ENCODE measurements at places on chromosomes 11 and 22. TPM values are rescaled to one million over a fixed set of nuclear protein-coding genes. Genes with fewer than 3 reads are reported as not detected.

DNA sequence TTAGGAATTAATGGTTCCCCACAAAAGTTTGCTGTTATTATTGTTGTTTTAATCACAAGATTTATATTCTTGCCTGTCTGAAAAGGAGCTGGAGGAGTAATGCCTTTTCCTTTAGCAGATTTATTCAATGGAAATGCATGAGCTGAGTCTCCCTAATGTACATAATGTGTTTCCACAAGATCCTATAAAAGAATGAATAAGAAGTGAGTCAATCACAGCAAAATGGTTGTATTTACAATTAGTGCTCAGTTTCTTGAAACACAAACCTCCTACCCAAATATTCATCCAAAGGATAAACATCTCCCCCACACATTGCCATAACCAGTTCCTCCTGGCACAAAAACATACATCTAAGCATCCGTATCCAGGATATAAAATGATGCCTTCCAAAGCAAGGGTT is 33.3 kb downstream of the ME3 start:
- no peaks in the 10 kb centered on the region for H3K27me3 ChIP-seq
- no peak overlapping the region for H3K27ac ChIP-seq
- no peak for DNase-seq
- peaks cover 11% of the 10 kb centered on the region for H3K4me1 ChIP-seq
- no peak overlapping the region for H3K4me3 ChIP-seq
- H3K36me3 ChIP-seq: no peaks in the 10 kb centered on the region

DNA sequence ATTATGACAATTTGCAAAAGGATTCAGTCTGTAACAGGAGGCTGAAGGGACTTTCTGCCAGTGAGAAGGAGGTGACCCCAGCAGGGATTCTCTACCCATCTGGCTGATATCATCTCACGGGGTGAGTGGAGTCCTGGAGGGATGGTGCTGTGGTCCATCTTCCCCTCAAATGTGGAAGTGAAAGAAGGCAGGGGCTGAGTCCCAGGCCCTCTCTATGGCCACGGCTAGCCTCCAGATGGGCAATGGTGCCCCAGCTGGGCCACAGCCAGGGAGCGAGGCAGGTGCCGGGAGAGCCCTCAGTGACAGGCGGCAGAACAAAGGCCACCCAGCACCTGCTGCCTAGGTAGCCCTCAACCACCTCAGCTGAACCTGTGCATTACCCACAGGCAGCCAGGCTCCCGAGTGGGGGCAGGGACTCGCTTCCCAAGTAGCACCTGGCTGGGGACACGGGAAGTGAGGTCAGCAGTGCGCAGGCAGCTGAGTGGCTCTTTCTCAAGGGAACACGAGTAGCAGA is 6.7 kb downstream of the NECTIN1 start:
- no peak overlapping the region for H3K27ac ChIP-seq
- peaks cover 9% of the 10 kb centered on the region for H3K4me1 ChIP-seq
- no peak for DNase-seq

- H3K27ac ChIP-seq: no peak overlapping the region
- H3K4me1 ChIP-seq: no peaks in the 10 kb centered on the region
- H3K27me3 ChIP-seq: no peaks in the 10 kb centered on the region
- no peak for DNase-seq
These were observed 98.0 kb upstream of the TBCEL start for GRCh38 chr11:120925944-120926343.

The PATE4 gene
- not detected for total RNA-seq

The ARHGAP8 gene
- 1.3 TPM for total RNA-seq
